Activated CD4-positive, alpha-beta memory T cell treated with anti-CD3 and anti-CD28 coated beads for 36 hours (primary cell): ENCODE measurements at places on chromosomes 5 and 9. TPM values are rescaled to one million over a fixed set of nuclear protein-coding genes. Genes with fewer than 3 reads are reported as not detected.
A peak's percentile ranks its signal among the peaks of the same experiment; 100 is the strongest.

- no peak for DNase-seq
- H3K36me3 ChIP-seq = no peaks in the 10 kb centered on the region
- no peak overlapping the region for H3K27ac ChIP-seq
- H3K27me3 ChIP-seq = no peaks in the 10 kb centered on the region
Observed at GRCh38 chr9:130498918-130499698, 54.3 kb downstream of the ASS1 start.

GRCh38 chr5:9098990-9099389 lies 446.9 kb downstream of the SEMA5A start:
- no peak for DNase-seq
- no peaks in the 10 kb centered on the region for H3K36me3 ChIP-seq
- H3K4me1 ChIP-seq = no peaks in the 10 kb centered on the region
- no peaks in the 10 kb centered on the region for H3K27me3 ChIP-seq
- H3K4me3 ChIP-seq = no peak overlapping the region

DNA sequence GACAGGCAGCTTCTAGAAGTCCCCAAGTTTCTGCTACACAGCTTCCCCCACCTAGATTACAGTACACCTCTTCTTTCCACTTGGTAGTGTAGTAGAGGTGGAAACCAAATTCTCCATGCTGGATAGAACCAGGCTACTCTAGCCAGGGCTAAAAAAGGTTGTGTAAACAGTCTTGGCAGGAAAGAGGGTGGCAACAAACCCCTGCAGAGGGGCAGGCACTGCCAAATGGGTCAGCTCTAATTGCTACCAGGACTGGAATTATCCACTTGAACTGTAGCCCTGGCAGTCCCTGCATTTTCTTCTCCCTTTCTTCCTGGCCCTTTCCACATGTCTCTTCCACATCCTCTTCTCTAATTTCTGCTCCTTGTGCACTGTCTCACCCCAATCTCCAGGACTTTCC lies 24.8 kb downstream of the RANBP3L start:
- H3K4me1 ChIP-seq = peaks cover 3% of the 10 kb centered on the region
- no peak for DNase-seq
- no peak overlapping the region for H3K27ac ChIP-seq
- no peaks in the 10 kb centered on the region for H3K36me3 ChIP-seq
- H3K27me3 ChIP-seq = peaks cover 6% of the 10 kb centered on the region

GRCh38 chr9:129506892-129507291 lies 114.0 kb downstream of the C9orf50 start:
- peaks cover 13% of the 10 kb centered on the region for H3K36me3 ChIP-seq
- no peak for DNase-seq
- no peak overlapping the region for H3K4me3 ChIP-seq
- no peak overlapping the region for H3K27ac ChIP-seq
- peaks cover 17% of the 10 kb centered on the region for H3K4me1 ChIP-seq

DNA sequence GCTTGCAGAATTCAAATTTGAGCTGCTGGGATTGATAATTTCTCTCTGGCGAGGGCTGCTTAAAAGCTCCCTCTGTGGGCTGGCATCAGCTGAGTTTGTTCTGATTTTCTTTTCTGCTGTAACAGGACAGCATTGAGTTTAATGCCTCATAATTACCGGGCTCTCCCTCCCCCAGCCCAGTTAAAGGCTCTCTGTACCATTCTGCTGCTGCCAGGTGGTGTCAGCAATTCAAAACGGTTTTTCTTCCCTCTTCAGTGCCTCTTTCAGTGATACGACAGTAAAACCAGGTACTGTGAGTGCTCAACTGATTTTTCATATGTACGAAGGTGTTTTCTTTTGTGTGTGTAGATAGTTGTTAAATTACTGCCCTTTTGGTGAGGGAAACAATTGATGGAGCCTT lies 509.3 kb upstream of the CTNND2 start:
- no peaks in the 10 kb centered on the region for H3K27me3 ChIP-seq
- no peaks in the 10 kb centered on the region for H3K4me1 ChIP-seq
- H3K27ac ChIP-seq = no peak overlapping the region
- DNase-seq = no peak
- H3K4me3 ChIP-seq = no peak overlapping the region

DNA sequence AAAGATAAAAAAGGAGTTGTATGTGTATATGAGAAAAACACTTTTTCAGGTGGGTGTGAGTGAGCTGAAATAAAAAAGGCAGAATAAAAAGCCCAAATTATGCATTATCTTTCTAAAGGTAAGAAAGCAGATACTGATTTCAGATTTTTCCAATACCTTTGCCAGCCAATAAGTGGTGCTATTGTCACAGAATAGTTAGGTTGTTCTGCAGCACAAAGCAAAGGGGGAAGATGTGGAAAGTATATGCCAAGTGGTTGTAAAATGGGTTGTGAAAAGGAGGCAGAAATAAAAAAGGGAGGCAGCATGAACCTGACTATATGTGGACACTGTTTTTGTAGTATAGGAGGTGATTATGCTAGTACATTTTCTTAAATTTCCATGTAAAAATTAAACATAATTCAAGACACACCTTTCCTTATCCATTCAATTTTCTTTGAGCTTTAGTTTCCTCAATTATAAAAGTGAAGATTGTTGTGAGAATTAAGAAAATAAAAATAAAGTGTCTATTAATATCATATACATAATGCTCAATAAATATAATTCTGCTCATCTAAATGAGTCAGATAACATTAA lies 106.7 kb downstream of the SMIM15 start:
- H3K36me3 ChIP-seq = no peaks in the 10 kb centered on the region
- no peak overlapping the region for H3K4me3 ChIP-seq
- peaks cover 4% of the 10 kb centered on the region for H3K4me1 ChIP-seq

- H3K4me1 ChIP-seq = peaks cover 17% of the 10 kb centered on the region
- H3K36me3 ChIP-seq = peaks cover 16% of the 10 kb centered on the region
- H3K27ac ChIP-seq = no peak overlapping the region
- H3K27me3 ChIP-seq = no peaks in the 10 kb centered on the region
- no peak overlapping the region for H3K4me3 ChIP-seq
Observed at GRCh38 chr9:129505270-129505902, 115.5 kb downstream of the C9orf50 start.

- H3K4me1 ChIP-seq = peaks cover 54% of the 10 kb centered on the region
- H3K36me3 ChIP-seq = peaks cover 7% of the 10 kb centered on the region
- peaks cover 4% of the 10 kb centered on the region for H3K27me3 ChIP-seq
- peak; percentile 66 for DNase-seq
- H3K27ac ChIP-seq = peak overlapping the region; percentile 100
- H3K4me3 ChIP-seq = peak overlapping the region; percentile 99
Observed at GRCh38 chr9:2015581-2016407, 647 bp downstream of the SMARCA2 start.

DNA sequence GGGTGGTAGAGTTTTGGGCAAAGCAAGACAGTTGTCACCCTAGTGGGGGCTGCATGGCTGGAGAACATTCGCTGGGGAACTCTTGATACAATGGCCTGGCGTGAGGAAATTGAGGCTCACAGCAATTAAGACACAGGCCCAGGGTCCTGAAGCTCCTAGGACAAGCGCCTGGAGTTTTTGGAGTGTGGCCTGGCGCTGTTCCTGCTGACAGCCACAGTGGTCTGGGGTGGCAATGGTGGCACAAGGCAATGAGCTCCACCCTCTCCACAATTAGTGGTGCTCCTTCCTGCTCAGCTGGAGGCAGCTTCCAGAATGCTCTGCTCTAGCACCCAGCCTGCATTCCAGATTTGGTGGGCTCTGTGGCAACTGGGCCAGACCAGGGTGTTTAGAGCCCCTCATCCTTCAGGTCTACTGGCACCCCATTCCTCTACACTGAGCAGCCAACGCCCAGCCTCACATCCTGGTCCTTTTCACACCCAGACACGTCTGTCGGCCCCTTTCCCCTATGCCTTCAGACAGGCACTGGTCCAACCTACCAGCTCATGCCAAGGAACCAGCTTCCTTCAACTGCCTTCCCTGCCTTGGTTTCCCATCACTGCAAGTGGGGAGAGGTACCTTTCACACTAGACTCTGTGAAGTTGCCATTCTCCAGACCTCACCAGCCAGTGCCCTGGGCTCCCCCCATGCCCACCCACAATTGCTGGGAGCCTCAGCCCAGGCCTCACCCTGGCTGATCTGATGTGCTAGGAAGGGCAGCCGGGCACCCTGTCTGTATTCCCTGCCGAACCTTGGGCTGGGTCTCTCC lies 138.1 kb upstream of the COL5A1 start:
- H3K4me3 ChIP-seq = no peak overlapping the region
- H3K4me1 ChIP-seq = no peaks in the 10 kb centered on the region
- no peaks in the 10 kb centered on the region for H3K36me3 ChIP-seq
- DNase-seq = no peak

GRCh38 chr9:24071091-24071490 lies 245.1 kb upstream of the ELAVL2 start:
- H3K4me1 ChIP-seq = no peaks in the 10 kb centered on the region
- no peak overlapping the region for H3K4me3 ChIP-seq
- no peak for DNase-seq
- no peaks in the 10 kb centered on the region for H3K27me3 ChIP-seq
- H3K36me3 ChIP-seq = no peaks in the 10 kb centered on the region

GRCh38 chr5:172765766-172766286 lies 5.2 kb downstream of the DUSP1 start:
- no peaks in the 10 kb centered on the region for H3K27me3 ChIP-seq
- H3K36me3 ChIP-seq = peaks cover 10% of the 10 kb centered on the region
- no peak for DNase-seq
- H3K27ac ChIP-seq = peak overlapping the region; percentile 90

- no peak overlapping the region for H3K27ac ChIP-seq
- peaks cover 3% of the 10 kb centered on the region for H3K27me3 ChIP-seq
- H3K4me1 ChIP-seq = peaks cover 9% of the 10 kb centered on the region
- H3K4me3 ChIP-seq = no peak overlapping the region
- no peak for DNase-seq
- H3K36me3 ChIP-seq = no peaks in the 10 kb centered on the region
Observed at GRCh38 chr5:67361932-67362729, 165.5 kb upstream of the CD180 start.

GRCh38 chr5:163595932-163596607 lies 90.7 kb downstream of the MAT2B start:
- peaks cover 12% of the 10 kb centered on the region for H3K27me3 ChIP-seq
- H3K4me1 ChIP-seq = no peaks in the 10 kb centered on the region
- DNase-seq = no peak
- H3K27ac ChIP-seq = no peak overlapping the region
- no peaks in the 10 kb centered on the region for H3K36me3 ChIP-seq

DNA sequence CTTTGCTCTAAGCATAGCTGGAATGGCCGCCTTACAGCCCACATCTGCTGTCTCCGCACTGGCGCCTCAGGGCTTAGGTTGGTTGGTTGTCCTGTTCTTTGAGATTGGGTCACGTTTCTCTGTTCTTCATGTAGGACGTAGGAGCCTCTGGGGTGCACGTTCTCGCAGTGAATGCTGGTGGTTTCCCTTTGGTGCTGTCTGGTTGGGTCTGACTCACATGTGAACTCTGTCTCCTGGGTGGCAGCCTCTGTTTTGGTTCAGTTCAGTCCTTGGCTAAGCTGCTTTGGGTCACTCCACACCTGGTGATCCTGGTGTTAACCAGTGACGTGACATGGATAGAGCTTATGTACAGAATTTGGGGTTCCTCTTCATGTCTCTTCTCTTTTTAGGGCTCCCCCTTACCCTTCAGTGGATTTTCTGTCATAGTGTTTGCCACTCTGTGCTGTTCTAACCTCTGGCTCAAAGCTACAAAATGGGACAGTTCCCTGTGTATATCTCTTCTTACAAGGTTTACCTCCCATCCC lies 12.6 kb upstream of the LPCAT1 start:
- H3K36me3 ChIP-seq = no peaks in the 10 kb centered on the region
- peak overlapping the region; percentile 78 for H3K27ac ChIP-seq
- DNase-seq = peak; percentile 86
- peaks cover 21% of the 10 kb centered on the region for H3K4me1 ChIP-seq
- no peaks in the 10 kb centered on the region for H3K27me3 ChIP-seq
- H3K4me3 ChIP-seq = peak overlapping the region; percentile 71

- H3K4me3 ChIP-seq = no peak overlapping the region
- no peak overlapping the region for H3K27ac ChIP-seq
- H3K27me3 ChIP-seq = no peaks in the 10 kb centered on the region
- no peaks in the 10 kb centered on the region for H3K36me3 ChIP-seq
- no peaks in the 10 kb centered on the region for H3K4me1 ChIP-seq
Observed at GRCh38 chr5:167485061-167485774, 806.2 kb upstream of the WWC1 start.

- no peak overlapping the region for H3K27ac ChIP-seq
- no peak overlapping the region for H3K4me3 ChIP-seq
- no peak for DNase-seq
- no peaks in the 10 kb centered on the region for H3K4me1 ChIP-seq
Observed at GRCh38 chr5:83802686-83803085, 82.0 kb upstream of the HAPLN1 start.

- DNase-seq = no peak
- H3K4me1 ChIP-seq = peaks cover 66% of the 10 kb centered on the region
- H3K4me3 ChIP-seq = no peak overlapping the region
- no peaks in the 10 kb centered on the region for H3K27me3 ChIP-seq
Observed at GRCh38 chr5:143051244-143052058, 281.3 kb downstream of the ARHGAP26 start.

GRCh38 chr9:4328723-4329122 lies 28.9 kb upstream of the GLIS3 start:
- no peak overlapping the region for H3K4me3 ChIP-seq
- H3K27ac ChIP-seq = no peak overlapping the region
- H3K4me1 ChIP-seq = peaks cover 8% of the 10 kb centered on the region
- no peaks in the 10 kb centered on the region for H3K36me3 ChIP-seq
- H3K27me3 ChIP-seq = peaks cover 5% of the 10 kb centered on the region

- H3K27me3 ChIP-seq = no peaks in the 10 kb centered on the region
- H3K4me1 ChIP-seq = no peaks in the 10 kb centered on the region
- no peaks in the 10 kb centered on the region for H3K36me3 ChIP-seq
- H3K4me3 ChIP-seq = no peak overlapping the region
Observed at GRCh38 chr9:86733929-86734328, 213.4 kb downstream of the GAS1 start.

DNA sequence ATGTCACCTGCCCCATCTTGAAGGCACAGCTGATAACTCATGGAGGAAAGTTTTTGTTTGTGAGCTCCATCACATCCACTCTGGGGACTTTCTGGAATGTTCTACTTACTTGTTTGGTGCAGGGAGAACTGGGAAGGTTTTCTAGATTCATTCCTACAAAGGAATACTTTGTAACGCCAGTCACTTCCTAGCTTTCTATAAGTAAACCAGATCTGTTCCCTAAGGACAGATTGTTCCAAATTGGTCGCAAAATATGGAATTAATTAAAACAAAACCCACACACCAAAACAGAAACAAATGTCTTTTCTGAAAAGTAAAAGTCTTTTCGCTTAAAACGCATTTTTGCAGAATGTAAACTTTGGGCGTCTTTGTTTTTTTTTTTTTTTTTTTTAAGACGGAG lies 167.6 kb downstream of the PDZD2 start:
- no peak for DNase-seq
- H3K27me3 ChIP-seq = no peaks in the 10 kb centered on the region
- H3K27ac ChIP-seq = no peak overlapping the region

GRCh38 chr5:175654807-175655206 lies 3.1 kb upstream of the HRH2 start:
- H3K4me1 ChIP-seq = peaks cover 82% of the 10 kb centered on the region
- no peaks in the 10 kb centered on the region for H3K27me3 ChIP-seq
- H3K36me3 ChIP-seq = peaks cover 8% of the 10 kb centered on the region
- H3K27ac ChIP-seq = peak overlapping the region; percentile 92

KLHL3 gene
- total RNA-seq = 3.4 TPM

F12 gene
- total RNA-seq = 5.1 TPM

DNAJB5 gene
- 12.0 TPM for total RNA-seq

PTTG1 gene
- 228 TPM for total RNA-seq

LRRC70 gene
- 0.34 TPM for total RNA-seq

C9 gene
- total RNA-seq = not detected

INSL6 gene
- total RNA-seq = not detected

NR2F1-AS1 gene
- not detected for total RNA-seq

ENTPD8 gene
- total RNA-seq = not detected

NUTM2G gene
- not detected for total RNA-seq

ARL14EPL gene
- total RNA-seq = not detected

RGS7BP gene
- not detected for total RNA-seq

HAVCR1 gene
- total RNA-seq = 0.40 TPM
